ENCODE measurements at places on chromosomes 6 and 20. TPM values are rescaled to one million over a fixed set of nuclear protein-coding genes. Genes with fewer than 3 reads are reported as not detected.

Gene PPP1R14C
- 1.1 TPM for total RNA-seq

Gene GHRH
- not detected for total RNA-seq

Gene MCHR2
- not detected for total RNA-seq

Gene CTCFL
- total RNA-seq: not detected

Gene XKR7
- not detected for total RNA-seq

Gene CFAP61
- not detected for total RNA-seq

Gene SLC35F1
- total RNA-seq: 2.7 TPM

Gene CNR1
- 36.9 TPM for total RNA-seq

Gene ASCC3
- total RNA-seq: 44.8 TPM

Gene ECT2L
- not detected for total RNA-seq

Gene FOXC1
- 9.2 TPM for total RNA-seq

Data from omental fat pad (tissue), 4 donors.